T-helper 22 cell (primary cell): ENCODE measurements at places on chromosomes 3 and 15.

GRCh38 chr3:168116279-168116678 lies 20.6 kb upstream of the GOLIM4 start:
- no peak for DNase-seq

- no peak for DNase-seq
These were observed 278.6 kb downstream of the UBE2E2 start for GRCh38 chr3:23481616-23482278.

- no peak for DNase-seq
These were observed 790 bp downstream of the DAZL start for GRCh38 chr3:16604433-16604832.

DNA sequence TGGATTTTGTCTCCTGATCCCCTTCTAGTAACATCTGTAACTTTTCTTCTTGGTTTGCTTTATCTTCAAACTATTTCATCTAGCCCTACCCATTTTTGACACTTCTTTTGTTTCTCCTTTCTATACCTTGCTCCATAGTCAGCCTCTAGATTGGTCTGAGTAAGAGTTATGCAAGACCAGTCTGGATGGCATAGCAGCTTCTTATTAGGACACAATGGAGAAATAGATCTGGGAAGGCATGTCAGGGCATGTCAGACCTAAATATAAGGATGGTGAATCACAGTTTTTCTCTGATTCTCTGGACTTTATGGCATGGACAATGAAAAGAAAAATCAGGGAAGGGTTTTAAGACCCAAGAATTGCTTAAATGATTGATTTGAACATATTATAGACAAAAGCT lies 452.5 kb downstream of the RAP2B start:
- no peak for DNase-seq

DNA sequence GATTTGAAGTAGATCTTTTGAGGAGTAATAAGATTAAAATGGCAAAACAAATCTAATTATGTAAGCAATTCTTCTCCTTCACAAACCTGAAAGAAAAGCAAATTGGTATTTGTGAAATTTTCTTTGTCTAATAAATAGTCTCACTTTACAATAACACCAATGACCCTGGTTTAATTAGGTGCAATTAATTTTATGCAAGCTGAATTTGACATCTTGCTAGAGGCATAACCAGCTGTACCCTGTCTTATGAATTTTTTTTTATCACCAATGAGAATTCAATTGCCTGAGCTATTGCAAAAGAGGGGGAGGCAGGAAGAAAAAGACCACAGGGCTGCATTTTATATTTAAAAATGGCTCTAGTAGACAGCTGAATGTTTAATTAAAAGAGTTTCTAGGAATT lies 113.5 kb upstream of the IL12A start:
- DNase-seq, result no peak

DNA sequence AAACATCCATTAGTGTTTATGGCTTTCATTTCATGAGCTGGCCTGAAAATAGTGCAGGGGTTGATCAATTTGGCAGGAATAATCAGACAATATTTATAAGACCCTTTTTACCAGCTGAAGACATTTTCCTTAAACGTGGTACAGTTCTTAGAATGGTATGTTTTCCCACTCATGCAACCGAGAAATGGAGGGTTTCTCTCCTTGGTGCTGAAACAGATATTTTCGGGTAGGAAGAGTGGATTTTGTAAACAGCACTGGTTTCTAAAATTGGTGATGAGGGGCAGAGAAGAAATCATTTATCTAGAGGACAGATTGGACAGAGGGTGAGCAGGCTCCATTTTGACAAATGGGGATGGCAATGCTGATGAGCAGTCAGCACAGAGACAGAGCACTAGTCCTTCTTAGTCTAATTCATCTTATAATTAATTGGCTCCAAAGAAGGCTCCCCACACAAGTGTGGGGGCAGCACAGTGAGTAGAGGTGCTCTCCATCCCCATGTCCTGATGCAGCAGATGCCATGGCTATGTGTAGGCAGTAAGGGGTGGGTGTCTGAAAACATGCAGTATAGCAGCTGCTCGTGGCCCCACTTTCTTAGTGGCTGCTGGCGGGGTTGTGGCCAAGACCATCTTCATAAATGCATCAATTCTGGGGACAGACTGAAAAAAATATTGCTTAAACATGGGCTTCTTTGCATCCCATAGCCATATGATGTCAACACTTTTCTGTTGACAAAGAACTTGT lies 18.1 kb upstream of the SLC7A14 start:
- DNase-seq, result no peak

GRCh38 chr3:9253327-9253726 lies 3.9 kb upstream of the SRGAP3 start:
- no peak for DNase-seq

GRCh38 chr15:28994831-28995596 lies 109.2 kb downstream of the APBA2 start:
- DNase-seq, result no peak

GRCh38 chr3:105458518-105459215 lies 92.0 kb downstream of the ALCAM start:
- no peak for DNase-seq

DNA sequence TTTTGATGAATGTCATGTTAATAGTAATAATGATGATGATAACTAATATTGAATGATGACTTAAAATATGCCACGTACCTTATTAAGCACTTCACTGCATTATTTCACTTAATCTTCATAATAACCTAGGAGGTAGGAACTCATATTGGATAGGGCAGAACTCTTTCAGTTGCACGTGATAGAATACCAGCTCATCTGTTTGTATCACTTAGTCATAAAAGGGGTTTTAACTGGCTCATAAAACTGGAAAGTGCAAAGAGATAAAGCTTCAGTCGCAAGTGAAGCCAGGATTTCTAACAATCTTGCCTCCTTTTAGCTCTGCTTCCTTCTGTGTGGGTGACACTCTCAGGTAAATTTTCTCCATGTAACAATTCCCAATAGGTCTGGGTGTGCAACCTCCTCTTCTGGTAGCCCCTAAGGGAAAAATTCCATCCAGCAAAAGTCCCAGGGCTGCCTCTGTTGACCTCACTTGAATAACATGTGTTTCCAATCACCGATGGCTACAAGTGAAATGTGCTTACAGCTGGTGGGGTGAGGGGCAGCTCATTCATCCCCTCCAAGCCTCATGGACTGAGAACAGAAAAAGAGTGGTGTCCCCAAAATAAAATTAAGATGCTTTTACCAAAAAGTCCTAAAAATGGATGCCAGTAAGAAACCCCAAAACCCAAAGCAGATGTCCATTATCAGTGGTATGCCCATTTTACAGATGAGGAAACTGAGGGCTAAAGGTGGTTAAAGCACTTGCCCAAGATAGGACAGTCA lies 9.3 kb downstream of the GXYLT2 start:
- DNase-seq, result no peak

DNA sequence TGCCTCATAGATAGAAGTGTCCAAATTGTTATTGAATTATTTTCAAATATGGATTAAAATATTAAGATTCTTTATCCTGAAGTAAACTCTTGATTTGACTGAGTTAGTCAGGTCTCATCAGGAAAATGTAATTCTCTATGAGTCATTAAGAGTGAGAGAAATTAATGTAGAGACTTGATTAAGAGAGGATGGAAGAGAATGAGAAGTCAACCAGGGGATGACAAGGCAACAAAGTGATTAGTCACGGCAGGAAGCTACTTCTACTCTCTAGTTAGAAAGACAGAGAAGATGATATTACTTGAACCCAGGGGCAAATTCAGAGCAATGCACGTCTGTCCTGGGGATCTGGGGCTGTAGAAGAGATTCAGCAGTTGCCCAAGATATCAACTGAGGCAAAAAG lies 202.5 kb downstream of the LSAMP start:
- no peak for DNase-seq
